Activated CD4-positive, alpha-beta T cell treated with anti-CD3 and anti-CD28 coated beads, Interleukin-2, amount 50 U/mL, for 24 hours (primary cell): ENCODE measurements at places on chromosomes 13 and 19.

- DNase-seq, result no peak
Observed at GRCh38 chr13:79775830-79776229, 294.9 kb downstream of the NDFIP2 start.

DNA sequence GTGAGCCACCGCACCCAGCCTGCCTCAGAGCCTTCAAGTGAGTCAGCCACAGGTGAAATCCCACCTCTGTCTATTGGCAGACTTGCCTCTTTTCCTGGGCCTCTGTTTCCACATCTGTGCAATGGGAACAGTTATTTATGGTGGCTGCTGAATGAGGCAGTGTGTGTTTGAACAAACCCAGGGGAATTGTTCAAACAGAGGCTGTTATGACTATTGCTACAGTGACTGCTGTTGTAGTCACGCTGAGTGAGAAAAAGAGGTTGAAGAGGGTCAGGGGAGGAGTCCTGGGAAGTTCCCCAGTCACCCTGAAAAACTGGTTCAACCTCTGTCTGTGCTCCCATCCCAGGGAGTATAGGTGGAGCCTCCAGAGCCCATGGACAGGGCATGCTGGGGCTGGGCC is at the start of gene CEACAM19:
TSS of gene CEACAM19 (plus strand) at position 83 of the 400 bp plus-strand sequence. CDS start 450 bp downstream, outside the sequence.
- DNase-seq, result no peak

GRCh38 chr19:50717026-50717723 is 2.4 kb downstream of the SHANK1 start:
- no peak for DNase-seq

DNA sequence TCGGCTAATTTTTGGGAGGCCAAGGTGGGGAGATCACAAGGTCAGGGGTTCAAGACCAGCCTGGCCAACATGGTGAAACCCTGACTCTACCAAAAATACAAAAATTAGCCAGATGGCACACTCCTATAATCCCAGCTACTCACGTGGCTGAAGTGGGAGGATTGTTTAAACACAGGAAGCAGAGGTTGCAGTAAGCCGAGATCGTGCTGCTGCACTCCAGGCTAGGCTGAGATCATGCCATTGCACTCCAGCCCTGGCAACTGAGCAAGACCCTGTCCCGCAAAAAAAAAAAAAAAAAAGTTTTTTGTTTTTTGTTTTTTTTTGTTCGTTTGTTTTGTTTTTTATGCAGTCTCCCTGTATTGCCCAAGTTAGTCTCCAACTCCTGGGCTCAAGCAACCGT is 21.2 kb downstream of the MAST1 start:
- no peak for DNase-seq

DNA sequence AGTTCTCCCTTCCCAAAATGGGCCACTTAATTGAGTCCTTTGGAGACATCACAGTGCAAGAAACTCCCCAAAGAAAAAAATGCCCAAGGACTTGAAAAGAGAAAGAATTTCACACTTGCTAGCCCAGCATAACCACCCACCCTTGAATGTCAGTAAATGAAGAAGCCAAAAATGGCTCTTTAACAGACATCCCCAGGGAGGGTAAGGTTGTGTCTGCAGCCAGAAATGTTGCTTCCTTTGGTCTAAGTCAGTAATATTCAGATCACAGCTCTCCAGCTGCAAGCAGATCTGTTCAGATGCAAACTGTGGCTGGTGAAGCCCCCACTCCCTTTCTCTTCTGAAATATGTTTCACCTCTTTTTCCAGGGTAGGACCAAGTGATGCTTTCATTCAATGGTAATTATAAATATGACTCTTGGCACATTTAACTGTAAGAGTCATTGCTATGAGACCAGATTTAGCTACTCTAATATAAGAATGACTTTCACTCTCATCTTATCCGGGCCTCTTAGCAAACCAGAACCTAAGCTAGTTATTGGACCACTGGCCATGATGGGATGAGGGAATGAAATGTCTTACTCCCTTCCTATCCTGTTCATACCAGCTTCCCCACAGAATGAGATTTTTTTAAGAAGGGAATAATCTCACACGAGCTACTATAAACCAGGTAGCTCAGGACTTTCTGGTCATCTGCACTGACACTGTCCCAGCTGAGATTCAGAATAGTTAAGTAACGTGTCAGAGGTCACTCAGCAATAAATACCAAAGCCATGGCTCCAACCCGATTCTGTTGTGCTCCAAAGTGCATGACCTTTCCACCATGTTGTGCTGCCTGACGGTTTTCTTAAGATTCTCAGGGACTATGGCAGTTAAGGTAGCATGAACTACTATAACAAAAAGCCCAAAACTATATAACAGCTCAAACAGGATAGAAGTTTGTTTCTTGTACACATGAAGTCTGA is 234.1 kb downstream of the FOXO1 start:
- no peak for DNase-seq

DNA sequence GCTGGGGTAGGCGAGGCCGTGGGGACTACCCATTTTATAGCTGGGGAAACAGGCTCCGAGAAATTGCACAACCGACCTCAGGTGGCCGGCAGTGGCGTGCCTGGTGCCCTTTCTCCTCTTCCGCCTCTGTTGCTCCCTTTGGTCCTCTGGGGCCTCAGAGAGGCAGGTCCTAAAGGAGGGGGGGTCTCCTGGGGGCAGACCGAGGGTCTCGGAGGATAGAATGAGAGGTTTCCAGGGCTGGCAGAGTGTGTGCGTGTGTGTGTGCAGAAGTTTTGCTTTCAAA is 11.3 kb downstream of the STX10 start:
- no peak for DNase-seq

GRCh38 chr13:41148419-41149283 is 16.0 kb upstream of the KBTBD6 start:
- no peak for DNase-seq

DNA sequence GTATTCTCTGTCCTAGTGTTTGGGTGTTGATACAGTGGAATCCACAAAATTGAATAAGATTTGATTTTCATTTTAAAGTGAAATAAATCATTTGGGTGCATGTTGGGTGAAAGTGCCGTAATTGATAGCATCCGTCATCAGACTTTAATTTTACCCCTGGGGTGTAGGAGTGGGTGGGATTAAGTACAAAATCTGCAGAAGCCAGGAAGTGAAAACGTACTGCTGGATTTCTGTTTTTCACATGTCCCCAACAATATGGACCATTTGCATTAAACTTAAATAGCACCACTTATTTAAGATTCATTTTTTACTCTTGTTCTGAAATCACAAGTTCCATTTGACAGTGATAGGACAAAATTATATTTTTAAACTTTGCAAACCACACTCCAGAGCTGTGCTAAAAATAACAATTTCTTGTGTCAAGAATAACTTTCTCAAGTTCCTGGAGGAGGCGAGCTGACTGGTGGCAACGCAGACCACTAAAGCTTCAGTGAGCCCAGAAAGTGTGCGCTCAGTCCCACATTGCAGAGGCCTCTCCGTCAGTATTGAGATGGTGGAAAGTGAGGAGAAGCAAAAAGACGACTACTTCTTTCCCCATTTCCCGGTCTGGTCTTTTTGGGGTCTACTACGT is 71.3 kb downstream of the ARHGEF7 start:
- DNase-seq, result no peak

DNA sequence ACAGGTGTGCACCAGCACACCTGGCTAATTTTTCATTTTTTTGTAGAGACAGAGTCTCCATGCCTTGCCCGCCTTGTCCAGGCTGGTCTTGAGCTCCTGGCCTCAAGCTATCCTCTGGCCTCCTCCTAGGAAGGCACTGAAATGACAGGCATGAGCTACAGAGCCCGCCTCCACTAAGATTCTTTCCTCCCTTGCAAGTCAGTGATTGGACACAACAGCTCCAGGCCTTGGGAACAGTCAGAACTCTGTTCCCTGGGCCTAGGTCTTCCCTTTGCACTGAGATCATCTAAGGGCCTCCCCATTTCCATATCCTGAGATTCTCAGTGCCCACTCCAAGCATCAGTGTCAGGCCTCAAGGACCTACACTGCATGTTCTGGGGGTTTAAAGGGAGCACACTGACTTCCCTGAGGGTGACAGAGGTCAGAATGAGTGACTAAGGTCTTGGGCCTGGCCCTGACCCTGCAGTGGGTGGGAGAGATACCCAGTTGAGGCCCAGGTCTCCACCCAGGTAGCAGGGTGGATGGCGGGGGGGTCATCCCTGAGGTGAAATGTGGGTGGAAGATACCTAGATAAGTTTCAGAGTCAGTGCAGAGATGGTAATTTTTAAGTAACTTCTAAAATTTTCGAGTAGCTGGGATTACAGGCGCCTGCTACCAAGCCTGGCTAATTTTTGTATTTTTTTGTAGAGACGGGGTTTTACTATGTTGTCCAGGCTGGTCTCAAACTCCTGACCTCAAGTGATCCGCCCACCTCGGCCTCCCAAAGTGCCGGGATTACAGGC is 17.3 kb upstream of the ERCC1 start:
- no peak for DNase-seq

- DNase-seq, result no peak
Observed at GRCh38 chr13:33489563-33489962, 204.0 kb upstream of the STARD13 start.

DNA sequence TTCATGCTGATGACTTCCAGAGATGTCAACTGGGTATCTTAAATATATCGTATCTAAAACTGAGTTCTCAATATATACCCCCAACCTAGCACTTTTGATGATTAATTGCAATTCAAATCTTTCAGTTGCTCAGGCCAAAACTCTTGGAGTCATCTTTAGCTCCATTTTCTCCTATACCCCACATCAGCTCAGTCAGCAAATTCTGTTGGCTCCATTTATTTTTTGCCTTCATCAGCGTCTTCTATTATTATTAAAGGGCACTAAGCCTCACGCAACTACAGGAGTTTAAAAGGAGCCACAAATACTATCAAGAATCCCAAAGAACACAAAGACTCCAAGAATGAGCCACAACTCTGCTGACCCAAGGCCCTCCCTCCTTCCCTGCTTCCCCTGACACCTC is 134.9 kb downstream of the KCTD12 start:
- no peak for DNase-seq

DNA sequence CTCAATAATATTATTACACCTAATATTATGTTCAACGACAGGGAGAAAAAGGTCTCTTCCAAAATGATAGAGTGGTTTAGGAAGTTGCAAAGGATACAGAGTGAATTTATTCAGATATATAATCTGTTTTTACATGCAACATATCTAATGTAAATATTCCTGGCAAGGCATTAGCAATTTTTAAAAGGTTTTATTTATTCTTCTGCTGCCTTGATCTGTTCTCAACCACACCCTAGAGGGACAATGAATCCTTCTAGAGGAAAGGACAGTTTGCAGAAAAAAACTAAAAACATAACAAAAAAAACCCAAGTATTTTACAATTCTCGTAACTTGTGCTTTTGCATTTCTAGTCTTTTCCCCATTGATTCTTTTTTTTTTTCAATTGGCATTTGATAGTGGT is 459.6 kb downstream of the KLF12 start:
- no peak for DNase-seq

GRCh38 chr13:52348983-52349780 is 56.8 kb downstream of the THSD1 start:
- DNase-seq, result peak; percentile 20
